GM06990 (cell line): ENCODE measurements at places on chromosomes 2 and 18.

DNA sequence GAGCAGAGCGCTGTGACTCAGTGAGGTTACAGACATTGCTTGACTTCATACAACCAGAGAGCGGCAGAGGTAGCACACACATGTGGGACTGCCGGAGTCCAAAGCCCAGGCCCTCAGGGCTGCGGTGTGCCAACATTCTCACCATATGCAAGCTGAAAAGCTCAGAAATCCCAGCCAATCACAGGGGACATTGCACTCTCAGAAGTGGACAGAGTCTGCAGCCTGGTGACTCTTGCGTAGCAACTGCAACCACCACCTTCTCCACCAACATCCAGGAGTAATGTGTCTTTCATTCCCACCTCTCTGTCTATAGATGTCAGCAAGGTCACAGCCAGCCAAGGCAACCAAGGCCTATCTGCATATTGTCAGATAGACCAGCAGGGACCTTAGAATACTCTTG is 158.1 kb downstream of the TTC32 start:
- DNase-seq = no peak

GRCh38 chr2:55459714-55460274 is 40.1 kb upstream of the CCDC88A start:
- DNase-seq = no peak

DNA sequence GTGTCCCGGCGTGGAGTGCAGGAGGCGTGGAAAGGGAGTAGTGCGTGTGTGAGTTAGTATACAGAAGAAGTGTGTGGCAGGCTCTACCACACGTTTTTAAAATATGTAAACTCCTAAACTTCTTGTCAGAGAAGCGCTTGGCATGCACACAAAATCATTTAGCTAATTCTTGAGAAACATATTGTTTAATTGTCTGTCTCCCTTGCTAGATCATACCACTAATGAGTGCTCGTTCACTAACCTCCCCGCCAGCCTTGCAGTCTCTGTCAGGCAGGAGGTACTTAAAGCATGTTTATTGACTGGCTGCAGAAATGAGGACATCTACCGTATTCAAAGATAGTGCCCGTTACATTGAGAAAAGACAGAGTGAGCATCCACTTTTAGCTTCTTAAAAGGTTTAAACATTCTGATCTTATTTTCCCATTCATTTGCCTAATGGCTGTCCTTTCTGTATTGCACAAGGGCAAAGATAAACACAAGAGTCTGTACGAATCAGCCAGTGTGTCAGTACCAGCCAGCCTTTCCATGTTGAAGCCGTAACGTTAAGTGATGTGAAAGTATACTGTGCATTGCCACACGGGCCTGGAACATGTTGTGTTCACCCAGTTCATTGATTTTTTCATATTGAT is 41.4 kb downstream of the TRAPPC12 start:
- no peak for DNase-seq

GRCh38 chr2:23446916-23447315 is 61.9 kb downstream of the KLHL29 start:
- no peak for DNase-seq

DNA sequence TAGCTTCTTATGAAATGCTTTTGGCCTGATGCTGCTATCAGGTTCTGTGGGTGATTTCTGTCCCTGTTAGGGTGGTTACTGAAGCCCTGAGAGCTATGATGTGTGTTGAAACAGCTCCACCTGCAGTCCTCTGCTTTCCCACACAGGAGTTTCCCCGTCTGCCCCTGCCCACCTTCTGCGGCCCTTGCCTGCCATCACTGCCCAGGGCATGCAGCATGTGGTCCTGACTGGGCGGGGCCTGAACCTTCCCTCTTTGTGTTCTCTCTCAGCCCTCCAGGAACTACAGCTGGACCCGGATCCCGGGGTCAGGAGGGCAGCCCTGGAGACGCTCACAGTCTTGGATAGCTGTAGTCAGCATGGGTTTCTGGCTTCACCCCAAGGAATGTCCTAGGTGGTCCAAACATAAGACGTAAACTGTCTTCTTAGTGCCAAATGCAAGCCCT is 21.4 kb downstream of the HJURP start:
- no peak for DNase-seq

- DNase-seq = no peak
Measured at GRCh38 chr2:171274757-171275156, 114.1 kb upstream of the TLK1 start.

GRCh38 chr2:160388464-160389263 is 104.9 kb downstream of the RBMS1 start:
- DNase-seq = no peak

DNA sequence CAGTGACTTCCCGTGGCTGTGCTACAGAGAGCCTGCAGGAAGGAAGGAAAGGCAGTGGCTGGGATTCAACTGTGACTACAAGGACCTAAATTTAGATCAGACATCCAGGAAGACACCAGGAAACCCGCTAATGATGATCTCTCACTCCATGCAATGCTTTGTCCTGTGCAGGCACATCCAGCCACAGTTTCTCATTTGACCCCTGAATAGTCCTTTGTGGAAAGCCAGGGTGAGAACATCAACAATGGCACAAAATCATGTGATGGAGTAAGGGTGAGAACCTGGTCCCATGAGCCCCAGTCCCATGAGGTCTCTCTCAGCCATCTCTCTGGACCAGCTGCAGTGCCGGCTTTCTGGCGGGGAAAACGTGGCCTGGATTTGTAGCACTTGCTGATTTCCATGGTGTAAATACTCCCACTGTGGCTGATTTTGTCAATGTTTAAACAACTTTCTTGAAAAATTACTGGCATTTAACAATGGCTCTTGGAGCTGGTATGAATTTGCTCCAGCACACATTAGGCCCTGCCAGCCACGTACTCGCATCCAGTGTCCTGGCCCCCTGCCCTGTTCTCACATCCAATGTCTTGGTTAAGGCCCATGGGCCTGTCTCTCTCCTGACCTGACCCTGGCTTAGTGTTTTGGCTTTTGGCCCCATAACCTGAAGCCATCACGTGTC is 159.0 kb upstream of the HAAO start:
- no peak for DNase-seq

- no peak for DNase-seq
Measured at GRCh38 chr2:1891971-1892486, 147.7 kb upstream of the PXDN start.

DNA sequence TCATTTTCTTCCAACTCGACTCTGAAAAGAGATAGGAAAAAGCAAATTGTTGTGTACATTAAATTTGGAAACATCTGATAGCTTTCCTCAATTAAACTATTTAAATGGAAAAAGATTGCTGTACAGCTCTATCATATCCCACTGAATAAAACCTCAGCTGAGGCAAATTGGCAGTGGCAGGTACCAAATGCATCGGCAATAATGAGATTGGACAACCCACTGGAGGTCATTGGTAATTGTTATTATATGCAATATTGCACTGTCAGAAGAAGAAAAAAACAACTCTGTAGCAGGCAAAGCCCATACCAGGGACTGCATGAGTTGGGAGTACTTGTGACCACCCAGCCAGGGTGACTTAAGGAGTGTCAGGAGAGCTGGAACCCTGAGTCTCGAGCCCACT is 291.6 kb upstream of the SKOR2 start:
- no peak for DNase-seq

DNA sequence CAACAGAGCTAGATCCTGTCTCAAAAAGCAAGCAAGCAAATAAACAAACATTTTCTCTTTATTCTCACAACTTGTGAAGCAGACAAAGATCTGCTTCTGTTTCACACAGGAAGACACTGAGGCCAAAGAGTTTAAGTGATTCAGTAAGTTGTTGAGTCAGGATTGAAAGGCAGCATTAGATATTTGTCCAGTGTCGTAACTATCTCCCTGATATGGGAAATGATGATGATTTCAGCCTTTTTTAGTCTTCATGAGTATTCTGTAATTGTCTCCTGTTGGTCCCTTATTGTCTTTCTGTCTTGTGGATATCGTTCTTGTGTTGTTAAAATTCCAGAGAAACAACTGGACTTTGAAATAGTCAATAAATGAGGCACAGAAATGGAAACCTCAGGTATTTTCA is 59.6 kb downstream of the GATA6 start:
- no peak for DNase-seq

- no peak for DNase-seq
Measured at GRCh38 chr18:60623331-60623730, 250.8 kb upstream of the MC4R start.

DNA sequence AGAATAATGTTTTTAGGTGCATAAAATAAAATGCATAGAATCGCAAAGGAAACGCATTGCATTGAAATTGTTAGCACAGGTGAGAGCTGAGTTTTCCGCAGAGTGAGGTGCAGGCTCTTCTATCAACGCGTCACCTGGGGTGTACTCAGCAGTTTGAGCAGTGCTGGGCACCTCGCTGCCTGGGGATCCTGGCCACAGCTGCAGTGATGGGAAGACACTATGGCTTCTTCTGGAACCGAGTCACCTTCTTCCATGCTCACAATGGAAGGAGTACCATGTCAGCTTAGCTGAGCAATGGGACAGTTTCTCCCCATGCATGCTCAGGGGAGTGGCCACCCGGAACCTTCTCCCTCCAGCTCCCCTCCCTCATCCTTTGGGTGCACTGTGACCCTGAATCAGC is 95.4 kb upstream of the OTOS start:
- DNase-seq = no peak

DNA sequence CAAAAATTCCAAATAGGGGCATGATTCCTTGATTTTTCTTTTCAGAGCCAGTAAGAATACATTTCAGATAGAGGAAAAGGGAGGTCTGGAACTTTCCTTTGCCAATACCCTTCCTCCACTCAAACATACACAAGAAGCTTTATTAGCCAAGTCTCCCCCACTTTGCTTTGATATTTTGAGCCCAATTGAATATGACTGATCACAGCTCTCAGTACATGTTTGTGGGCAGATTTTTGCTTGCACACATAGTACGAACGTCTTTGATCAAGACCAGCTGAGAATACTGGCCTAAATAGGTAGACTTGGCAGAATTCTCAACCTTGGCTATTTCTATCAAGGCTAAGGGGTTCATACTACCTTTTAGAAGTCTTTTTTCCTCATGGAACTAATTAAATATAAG is 148.8 kb upstream of the PGAP1 start:
- DNase-seq = no peak

DNA sequence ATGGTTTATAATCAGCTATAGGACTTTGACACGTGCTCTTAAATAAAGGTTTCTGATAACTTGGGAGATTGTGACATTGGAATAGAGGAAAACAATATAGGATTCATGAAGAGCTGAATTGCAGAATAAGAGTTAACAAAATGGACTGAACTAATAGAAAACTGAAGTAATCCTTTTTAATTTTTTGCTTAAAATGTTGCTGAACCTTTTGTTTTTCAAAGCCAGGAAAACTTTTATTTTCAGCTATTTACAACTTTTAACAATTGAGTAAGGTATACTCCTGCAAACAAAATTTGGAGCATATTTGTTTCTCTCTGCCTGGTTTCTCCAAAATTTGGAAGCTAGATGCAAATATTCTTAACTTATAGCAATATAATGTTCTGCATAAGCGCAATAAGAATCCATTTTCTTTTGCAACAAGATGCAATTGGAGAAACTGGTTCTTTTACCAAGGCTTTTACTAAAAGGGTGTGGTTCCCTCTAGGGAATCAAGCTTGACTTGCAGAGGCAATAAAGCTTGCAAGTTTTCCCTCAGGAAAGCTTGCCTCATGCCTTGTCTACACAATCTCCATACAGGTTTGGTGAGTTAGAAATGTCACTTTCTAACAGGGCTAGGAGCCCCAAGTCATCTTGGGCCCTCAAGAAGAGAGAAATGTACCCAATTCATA is 10.3 kb upstream of the PDK1 start:
- DNase-seq = no peak

- no peak for DNase-seq
Measured at GRCh38 chr18:6366776-6367175, 47.9 kb downstream of the L3MBTL4 start.

- no peak for DNase-seq
Measured at GRCh38 chr2:212997526-212998020, 153.8 kb downstream of the IKZF2 start.

- DNase-seq = no peak
Measured at GRCh38 chr2:128262315-128263253, 56.1 kb downstream of the HS6ST1 start.

DNA sequence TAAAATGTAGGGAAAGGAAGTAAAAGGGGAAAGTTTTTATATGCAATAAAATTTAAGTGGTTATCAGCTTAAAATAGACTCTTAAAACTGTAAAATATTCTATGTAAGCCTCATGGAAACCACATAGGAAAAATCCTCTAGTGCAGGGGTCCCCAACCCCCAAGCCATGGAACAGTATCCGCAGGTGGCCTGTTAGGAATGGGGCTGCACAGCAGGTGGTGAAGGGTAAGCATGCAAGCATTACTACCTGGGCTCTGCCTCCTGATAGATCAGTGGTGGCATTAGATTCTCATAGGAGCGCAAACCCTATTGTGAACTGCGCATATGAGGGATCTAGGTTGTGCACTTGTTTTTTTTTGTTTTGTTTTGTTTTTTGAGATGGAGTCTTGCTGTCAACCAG is 1409.3 kb upstream of the CDH2 start:
- DNase-seq = no peak

DNA sequence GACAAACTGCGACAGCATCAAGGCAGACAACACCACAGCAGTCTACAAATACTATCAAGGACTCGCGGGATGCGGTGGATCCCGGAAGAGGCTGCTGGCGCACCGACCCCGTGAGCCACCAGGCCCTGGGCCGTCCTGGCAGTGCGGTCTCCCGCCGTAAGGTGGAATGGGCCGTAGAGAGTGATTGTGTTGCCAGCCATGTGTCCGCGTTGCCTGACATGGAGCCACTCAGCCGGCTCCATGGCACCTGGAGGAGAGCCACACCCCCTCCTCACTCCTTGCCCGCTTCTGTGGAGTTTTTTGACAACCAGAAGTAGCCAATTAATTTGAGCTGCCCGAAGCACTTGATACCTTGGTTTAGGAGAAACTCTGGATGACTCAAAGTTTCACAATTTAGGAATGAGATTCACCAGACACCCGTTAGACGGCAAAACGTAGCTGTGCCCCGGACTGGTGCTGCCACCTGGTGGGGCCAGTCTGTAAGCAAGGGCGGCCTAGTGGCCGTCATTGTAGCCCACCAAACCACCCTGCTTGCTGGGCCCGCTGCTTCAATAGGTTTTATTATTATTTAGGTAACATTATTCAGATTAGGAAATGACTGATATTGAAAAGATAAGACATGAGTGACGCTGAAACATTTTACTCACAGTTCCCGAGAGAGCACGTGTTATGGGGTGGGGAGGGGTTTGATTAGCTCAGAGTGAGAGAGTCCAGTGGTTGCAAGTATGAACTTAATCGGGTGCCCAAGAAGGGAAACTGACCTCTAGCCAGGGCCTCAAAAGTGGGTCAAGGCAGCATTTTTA is 10.2 kb upstream of the IMP4 start:
- DNase-seq = peak; percentile 55

- DNase-seq = peak; percentile 75
Measured at GRCh38 chr2:172095146-172095904, 7.4 kb downstream of the DLX2 start.

- DNase-seq = peak; percentile 0
Measured at GRCh38 chr18:49812286-49813068, 856 bp downstream of the ACAA2 start.

DNA sequence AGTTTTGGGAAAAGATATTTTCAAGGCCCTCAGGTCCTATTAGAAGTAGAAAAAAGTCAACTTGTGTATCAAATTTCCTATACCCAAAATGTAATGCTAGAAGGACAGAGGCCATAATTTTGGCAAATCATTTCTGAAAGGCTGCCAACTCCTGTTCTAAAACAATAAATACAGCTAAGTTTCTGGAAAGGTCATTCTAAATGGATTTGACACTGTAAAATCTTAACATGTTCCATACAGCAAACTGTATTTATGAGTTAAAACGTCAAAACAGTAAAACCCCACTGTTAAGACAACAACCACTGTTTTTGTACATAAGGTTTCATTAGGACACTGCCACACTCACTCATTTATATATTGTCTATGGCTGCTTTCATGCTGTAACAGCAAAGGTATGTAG is 9.7 kb downstream of the FAM98A start:
- no peak for DNase-seq

- DNase-seq = no peak
Measured at GRCh38 chr18:22847392-22847791, 85.7 kb upstream of the RBBP8 start.
